ENCODE measurements at places on chromosomes 1 and 21.

GRCh38 chr1:82399093-82399492 is 598.4 kb downstream of the ADGRL2 start:
- DNase-seq = no peak

- DNase-seq = no peak
Observed at GRCh38 chr1:207398986-207399385, 55.1 kb upstream of the CR2 start.

- no peak for DNase-seq
Observed at GRCh38 chr1:17857996-17858395, 102.9 kb downstream of the ACTL8 start.

DNA sequence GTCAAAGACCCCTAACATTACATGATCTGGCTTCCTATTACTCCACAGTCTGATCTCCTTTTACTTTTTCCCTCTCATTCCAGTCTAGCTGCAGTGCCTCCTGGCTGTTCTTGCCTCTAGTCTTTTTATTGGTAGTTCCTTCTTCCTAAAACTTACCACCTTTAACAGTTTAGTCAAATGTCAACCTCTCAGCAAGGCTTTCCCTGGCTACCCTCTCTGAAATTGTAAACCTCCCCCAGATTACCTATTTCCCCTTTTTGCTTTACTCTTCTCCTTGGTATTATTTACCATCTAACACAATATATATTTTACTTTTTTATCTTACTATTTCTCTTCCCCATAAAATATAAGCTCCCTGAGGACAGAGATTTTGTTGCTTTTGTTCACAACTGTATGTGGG is 129.6 kb downstream of the CLEC20A start:
- no peak for DNase-seq

GRCh38 chr1:144551107-144551542 is 41.6 kb upstream of the PPIAL4F start:
- no peak for DNase-seq

DNA sequence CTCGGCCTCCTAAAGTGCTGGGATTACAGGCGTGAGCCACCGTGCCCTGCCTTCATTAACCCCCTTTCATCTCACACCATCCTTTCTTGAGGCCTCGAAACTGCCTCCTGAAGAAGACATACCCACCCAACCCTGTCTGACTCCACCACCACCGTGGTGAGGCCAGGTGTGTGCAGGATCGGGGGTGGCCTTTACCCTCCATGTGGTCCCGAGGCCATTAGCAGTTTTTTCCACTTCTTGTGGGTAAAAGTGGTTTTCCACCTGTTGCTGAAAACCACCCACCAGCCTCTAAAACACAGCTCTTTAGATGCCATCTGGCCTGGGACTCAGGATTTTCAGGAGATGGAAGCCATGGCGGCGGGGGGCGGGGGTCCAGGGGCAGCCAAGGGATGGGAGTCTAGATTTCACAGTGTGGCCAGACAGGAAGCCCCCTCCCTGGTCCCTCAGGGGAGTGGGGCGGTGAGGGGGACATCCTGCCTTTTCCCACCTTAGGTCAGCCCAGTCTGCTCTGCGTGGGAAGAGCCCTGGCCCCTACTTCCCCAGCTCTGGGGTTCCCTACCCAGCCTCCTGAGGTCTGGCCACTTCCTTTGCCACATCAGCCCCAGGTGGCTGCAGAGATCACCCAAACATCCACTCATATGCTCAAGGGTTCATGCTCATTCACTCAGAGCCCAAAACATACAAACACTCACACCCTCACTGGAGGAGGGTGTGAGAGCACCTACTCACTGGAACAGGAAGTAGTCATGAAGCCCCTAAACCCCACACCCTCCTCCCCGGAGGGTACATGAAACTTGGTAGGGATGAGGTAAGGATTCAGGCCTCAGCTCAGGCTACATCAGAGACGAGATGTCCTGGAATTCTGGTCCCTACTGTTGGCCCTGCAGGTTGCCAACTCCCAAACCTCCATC is 2.3 kb downstream of the FGR start:
- DNase-seq = no peak

DNA sequence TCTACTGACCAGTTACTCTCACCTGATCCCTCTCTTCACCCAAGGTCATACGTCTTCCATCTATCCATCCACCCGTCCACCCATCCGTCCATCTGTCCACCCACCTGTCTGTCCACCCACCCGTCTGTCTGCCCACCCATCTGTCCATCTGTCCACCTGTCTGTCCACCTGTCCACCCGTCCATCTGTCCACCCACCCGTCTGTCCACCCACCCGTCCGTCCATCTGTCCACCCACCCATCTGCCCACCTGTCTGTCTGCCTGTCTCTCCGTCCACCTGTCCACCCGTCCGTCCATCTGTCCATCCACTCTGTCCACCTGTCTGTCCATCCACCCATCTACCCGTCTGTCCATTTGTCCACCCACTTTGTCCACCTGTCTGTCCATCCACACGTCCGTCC is 11.8 kb upstream of the KIF26B start:
- no peak for DNase-seq

DNA sequence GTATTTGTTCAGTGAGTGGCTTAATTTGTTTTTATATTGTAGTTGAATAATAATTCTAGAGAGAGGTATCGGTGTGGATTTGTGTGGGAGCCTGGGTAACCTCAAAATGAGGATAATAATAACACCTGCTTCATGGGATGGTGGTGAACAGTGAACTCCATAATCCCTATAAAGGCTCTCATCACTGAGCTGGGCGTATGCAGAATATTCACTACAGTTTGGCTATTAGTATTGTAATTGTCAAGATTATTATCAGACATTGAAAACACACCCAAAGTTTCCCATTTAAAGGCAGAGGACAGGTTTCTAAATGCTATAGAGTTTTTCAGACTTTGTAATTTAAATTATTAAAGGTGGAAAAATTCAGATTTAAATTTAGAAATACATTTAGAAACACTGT is 7.0 kb upstream of the LAMC2 start:
- no peak for DNase-seq

- DNase-seq = no peak
Observed at GRCh38 chr1:21069549-21069948, 107.1 kb downstream of the EIF4G3 start.

DNA sequence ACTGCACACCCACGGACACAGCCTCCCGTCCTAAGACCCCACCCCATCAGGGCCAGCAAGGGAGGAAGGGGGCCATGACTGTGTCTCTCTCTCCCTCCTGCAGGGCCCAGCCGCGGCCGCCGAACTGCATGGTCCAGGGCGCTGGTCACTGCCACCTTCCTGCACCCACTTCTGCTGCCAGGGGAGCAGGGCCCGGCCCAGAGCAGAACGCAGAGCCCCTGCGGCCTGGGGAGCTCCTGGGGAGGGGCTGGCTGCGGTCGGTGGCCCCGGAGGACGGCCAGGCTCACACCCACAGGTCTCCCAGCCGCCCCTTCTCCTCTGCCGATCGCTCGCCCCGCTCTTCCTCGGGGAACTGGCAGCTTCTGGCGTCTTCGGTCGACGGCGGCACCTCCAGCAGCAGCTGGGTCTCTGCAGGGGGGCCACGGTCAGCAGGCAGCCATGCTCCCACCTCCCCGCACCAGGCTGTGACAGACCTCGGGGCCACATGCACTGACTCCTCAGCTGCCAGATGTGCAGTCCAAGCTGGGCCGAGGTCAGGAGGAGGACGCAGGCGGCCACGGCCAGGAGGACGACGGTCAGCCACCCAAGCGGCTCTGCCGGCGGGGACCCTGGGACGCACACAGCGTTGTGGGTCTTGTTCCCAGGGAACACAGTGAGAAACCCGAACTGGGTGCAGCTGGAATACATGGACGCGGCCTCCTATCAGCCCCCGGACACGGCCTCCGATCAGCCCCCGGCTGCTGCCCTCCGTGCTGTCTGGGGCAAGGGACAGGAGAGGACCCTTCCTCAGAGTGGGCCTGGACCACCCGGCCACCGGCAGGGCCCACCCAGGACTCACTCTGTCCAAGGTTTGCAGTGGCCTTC is 2.6 kb downstream of the TNFRSF18 start:
- no peak for DNase-seq

DNA sequence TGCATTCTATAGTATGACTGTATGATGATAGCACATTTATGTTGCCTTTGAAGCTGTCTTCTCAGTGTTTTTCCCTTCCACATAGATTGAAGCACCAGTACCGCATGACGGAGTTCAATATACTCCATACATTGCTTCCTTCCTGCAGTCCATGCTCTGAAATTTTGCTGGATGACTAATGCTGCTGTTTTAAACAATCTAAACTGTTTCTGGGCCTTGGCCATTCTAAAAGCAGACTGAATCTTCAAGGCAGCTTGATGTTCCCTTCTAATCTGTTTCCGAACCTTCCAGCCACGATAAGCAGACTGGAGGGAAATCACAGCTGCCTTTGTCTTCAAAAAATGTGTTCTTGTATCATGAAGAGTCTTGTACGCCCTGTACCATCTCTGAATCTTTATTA is 36.2 kb upstream of the F13B start:
- DNase-seq = no peak

DNA sequence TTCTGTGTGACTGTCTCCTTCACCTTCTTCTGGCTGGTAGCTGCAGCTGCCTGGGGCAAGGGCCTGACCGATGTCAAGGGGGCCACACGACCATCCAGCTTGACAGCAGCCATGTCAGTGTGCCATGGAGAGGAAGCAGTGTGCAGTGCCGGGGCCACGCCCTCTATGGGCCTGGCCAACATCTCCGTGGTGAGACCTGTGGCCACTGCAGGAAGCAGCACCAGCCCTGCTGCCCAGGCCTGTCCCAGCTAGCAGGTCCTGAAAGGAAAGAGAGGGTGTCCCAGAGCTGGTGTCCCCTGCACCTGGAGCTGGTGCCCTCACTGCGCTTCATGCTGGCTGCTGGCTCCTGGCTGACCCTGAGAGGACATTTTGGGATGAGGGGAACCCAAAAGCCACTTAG is 5.9 kb upstream of the ATXN7L2 start:
- DNase-seq = no peak

GRCh38 chr1:234962340-234962989 is 166.2 kb downstream of the TOMM20 start:
- DNase-seq = no peak

GRCh38 chr1:168725831-168726230 is 3.2 kb downstream of the DPT start:
- DNase-seq = no peak

DNA sequence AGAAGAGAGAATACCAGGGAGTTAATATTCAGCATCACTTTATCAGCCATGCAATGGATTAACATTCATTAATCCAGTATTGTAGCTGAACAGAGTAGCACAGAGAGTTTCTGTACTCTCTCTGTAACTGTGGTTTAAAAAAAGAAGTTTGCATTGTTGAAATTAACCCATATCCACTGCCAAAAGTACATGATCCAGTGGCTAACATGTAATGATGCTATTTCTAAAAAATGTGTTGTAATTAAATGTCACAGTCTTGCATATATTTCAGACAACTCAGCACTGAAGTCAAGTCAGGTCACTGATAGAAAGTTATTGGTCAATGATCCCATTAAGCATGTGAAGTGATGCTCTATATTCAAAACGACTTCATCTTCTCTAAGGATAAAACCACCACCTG is 141.3 kb downstream of the NRIP1 start:
- no peak for DNase-seq

GRCh38 chr1:85502625-85503083 is 37.7 kb upstream of the DDAH1 start:
- no peak for DNase-seq

GRCh38 chr1:44134071-44134920 is 7.1 kb downstream of the KLF18 start:
- no peak for DNase-seq

DNA sequence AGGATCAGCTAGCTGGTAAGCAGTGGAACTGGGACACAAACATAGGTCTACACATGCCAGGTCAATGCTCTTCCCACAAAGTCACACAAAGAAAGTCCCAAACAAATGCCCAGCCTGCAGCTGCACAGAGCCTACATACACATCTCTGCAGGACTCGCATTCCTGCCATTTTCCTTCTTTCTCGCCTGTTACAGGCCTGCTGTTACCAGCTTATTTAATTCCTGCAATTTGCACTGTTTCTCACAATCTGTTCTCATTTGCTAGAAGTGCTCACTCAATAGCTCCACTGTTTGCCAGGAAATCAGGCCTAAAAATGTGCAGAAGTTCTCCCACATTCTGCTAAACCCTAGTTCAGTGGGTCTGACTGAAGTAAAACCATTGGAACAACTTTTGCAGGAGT is 362.6 kb upstream of the C1orf87 start:
- no peak for DNase-seq

- no peak for DNase-seq
Observed at GRCh38 chr1:32104127-32104526, 3.7 kb upstream of the KPNA6 start.

- DNase-seq = no peak
Observed at GRCh38 chr1:26786437-26787380, 1.0 kb upstream of the PIGV start.

- DNase-seq = no peak
Observed at GRCh38 chr1:115184951-115185331, 95.6 kb upstream of the TSPAN2 start.

DNA sequence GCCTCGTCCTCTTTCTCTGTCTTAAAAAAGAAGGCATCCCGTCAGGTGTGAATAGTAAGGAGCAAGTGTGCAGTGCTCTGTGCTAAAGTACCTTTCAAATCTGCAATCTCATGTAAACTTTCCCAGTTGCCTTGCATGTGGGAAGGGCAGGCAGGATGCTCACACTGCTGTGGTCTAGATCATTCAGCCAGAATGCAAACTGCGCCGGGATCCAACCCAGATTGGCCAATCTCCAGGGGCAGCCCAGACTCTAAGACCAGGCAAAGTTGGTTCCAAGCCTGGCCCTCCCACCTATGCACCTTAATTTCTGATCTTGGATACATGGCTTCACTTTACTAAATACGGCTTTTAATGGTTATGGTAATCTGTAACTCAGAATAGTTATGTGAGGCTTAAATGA is 3.2 kb upstream of the MAP1LC3C start:
- no peak for DNase-seq

DNA sequence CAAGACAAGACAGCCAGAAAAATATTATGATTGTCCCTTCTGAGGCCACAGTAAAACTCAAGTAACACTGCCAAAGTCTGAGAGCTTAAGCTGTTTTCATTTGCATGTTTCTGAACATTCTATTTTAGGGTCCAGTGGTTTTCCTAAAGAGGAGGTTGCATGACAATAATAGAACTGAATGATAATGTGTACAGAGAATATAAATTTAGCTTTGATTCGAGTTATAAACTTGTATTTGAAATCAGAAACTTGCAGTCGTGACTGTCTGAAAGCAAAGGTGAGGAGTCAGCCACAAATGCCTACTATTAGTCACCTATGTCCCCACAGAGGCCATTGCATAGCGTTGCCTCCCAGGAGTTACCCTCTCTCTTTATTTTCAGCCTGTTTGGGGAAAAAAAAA is 363.1 kb upstream of the ADGRL2 start:
- no peak for DNase-seq
